Activated CD4-positive, alpha-beta T cell treated with anti-CD3 and anti-CD28 coated beads for 36 hours (primary cell): ENCODE measurements at places on chromosomes 5 and 9.
A peak's percentile ranks its signal among the peaks of the same experiment; 100 is the strongest.

DNA sequence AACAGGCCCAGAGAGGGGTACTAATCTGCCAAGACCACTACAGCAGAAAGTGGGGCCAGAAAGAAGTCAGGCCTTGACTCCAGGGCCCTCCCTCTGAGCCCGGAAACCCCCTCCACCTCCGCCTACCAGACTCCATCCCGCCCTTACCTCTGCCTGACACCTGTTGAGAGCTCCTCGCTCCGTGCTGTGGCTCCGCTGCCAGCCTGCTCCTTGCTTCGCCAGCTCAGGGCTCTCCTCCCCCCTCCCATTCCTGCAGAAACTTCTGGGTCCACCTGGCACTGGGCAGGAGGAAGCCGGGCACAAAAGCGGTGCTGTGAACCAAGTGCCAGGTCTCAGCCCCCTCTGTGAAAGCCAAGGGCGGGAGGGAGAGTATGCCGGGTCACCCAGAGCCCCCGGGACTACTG is 6.4 kb upstream of the ST6GALNAC6 start:
- DNase-seq, result peak; percentile 79

- no peak for DNase-seq
Observed at GRCh38 chr9:38421498-38422211, 2.6 kb downstream of the IGFBPL1 start.

- no peak for DNase-seq
Observed at GRCh38 chr5:39466846-39467245, 42.1 kb upstream of the DAB2 start.

- DNase-seq, result peak; percentile 74
Observed at GRCh38 chr5:132641241-132641723, 16.7 kb upstream of the IL13 start.

- no peak for DNase-seq
Observed at GRCh38 chr9:9612270-9612669, 1000.5 kb downstream of the PTPRD start.
